ENCODE measurements at places on chromosomes 2 and 18.

- no peak for DNase-seq
Observed at GRCh38 chr2:151097895-151098294, 163.8 kb downstream of the RBM43 start.

GRCh38 chr2:207351171-207351570 is 178.6 kb upstream of the CREB1 start:
- no peak for DNase-seq

GRCh38 chr2:114049280-114049679 is 159.4 kb downstream of the ACTR3 start:
- DNase-seq: no peak

DNA sequence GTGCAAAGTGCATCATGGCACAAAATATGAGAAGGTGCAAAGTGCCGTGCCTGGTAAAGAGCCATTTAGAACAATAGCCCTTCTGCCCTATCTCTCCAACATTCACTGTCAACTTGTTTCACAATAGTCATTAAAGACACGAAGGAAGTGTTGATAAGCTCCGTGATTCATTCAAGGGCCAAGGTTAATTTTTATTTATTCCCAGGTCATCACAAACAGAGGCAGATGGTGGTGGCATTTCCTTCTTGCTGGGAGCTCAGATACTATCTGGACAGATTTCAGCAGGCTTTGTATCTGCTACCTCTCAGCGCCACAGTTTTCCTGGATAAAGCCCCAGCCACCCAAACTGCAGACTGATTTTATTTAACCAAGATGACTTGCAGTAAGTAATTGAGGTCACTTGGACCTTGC is 309.3 kb downstream of the ZNF521 start:
- peak; percentile 36 for DNase-seq

Data from mesendoderm (in vitro differentiated cells).